Fibroblast of skin of left biceps (primary cell): ENCODE measurements at places on chromosomes 13 and 19.

DNA sequence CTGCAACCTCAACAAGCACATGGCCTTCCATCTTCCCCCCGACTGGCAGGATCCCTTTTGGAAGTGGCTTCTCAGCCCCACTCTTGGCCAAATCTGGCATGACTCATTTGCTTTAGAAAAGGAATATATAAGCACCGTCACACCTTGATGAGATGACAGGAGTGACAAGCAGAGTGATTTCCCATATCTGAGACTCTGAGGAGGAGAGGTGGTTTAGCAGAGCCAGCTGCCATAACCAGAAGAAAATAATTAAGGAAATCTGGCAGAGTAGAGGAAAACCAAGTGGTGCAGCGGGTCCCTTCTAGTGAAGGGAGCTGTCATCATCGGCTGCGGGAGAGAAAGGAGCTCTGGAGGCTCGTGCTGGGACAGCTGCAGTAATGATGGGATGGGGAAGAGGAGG, 27.5 kb upstream of the KCTD15 start:
- DNase-seq: no peak

GRCh38 chr13:114059946-114060860, 72.2 kb downstream of the RASA3 start:
- no peak for DNase-seq

GRCh38 chr13:85910962-85911361, 111.7 kb upstream of the SLITRK6 start:
- no peak for DNase-seq

DNA sequence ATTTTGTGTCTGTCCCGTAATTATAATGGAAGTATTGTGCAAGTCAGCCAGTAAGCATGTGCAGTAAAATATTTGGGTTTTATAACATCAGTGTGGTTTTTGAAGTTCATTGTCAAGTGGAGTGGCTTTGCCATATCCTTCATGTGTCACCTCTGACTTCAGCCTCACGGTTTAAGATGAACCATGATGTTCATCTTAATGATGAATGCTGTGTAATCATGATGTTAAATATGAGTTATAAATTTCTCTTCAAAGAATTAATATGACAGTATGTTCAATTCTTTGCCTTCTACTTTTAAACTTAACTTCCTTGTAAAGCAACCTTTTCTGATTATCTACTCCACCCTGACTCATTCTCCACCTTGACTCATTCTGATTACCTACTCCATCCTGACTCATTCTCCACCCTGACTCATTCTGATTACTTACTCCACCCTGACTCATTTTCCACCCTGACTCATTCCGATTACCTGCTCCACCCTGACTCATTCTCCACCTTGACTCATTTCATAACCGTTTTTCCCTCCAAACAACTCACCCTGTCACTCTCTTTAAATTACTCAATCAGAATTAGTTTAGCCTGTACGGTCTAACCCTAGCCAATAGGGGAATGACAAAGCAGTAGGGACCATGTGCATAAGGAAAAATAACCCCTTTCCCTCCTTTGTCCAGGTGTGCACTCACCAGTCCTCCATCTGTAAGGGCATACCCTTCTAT, 50.3 kb upstream of the ANKRD10 start:
- no peak for DNase-seq

GRCh38 chr13:111971891-111972780, 94.8 kb upstream of the SOX1 start:
- DNase-seq: no peak

DNA sequence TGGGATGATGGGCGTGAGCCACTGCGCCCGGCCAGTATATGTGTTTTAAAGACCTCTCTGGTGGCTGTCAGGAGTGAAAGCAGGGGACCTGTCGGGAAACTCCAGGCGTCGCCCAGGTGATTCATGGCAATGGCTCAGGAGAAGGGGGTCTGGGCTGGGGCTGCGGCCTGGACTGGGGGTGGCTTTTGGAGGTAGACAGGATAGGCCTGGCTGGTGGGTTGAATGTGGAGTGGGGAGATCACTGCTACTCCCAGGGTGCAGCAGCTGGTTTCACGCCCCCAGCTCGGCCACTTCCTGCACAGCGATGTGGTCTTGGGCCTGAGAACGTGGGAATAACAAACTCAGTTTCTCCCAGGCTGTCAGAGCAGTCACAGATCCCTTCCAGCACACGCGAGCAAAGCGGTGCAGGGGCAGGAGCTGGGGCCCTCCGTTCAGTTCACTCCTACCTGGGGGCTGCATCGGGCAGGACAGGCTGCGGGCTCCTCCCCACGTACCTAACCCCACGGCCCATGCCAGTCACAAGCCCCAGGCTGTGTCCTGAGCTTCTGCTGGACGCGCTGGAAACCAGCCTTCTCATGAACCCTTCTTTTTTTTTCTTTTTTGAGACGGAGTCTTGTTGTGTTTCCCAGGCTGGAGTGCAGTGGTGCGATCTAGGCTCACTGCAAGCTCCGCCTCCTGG, 18.9 kb downstream of the KDM4B start:
- DNase-seq: no peak

- peak; percentile 67 for DNase-seq
Measured at GRCh38 chr13:80037505-80037888, 303.4 kb downstream of the SPRY2 start.

DNA sequence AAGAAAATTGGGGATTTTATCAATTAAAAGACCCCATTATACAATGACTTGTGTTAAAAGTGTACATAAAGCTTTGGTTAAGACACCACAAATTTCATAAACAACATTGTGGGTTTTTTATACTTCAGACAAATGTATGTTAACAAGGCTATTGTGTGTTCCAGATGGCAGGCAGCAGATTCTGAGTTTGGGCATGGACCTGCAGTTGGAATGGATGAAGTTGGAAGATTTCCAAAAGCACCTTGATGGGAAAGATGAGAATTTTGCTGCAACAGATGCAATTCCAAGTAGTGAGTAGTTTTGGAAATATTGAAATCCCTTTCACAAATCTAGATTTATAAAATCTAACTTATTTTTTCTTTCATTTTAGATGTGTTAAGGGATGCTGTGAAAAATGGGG, 25.4 kb downstream of the MPHOSPH8 start:
- DNase-seq: no peak

- no peak for DNase-seq
Measured at GRCh38 chr13:32381539-32381938, 46.4 kb downstream of the N4BP2L1 start.

- DNase-seq: peak; percentile 47
Measured at GRCh38 chr19:30513082-30513411, 140.9 kb downstream of the ZNF536 start.

DNA sequence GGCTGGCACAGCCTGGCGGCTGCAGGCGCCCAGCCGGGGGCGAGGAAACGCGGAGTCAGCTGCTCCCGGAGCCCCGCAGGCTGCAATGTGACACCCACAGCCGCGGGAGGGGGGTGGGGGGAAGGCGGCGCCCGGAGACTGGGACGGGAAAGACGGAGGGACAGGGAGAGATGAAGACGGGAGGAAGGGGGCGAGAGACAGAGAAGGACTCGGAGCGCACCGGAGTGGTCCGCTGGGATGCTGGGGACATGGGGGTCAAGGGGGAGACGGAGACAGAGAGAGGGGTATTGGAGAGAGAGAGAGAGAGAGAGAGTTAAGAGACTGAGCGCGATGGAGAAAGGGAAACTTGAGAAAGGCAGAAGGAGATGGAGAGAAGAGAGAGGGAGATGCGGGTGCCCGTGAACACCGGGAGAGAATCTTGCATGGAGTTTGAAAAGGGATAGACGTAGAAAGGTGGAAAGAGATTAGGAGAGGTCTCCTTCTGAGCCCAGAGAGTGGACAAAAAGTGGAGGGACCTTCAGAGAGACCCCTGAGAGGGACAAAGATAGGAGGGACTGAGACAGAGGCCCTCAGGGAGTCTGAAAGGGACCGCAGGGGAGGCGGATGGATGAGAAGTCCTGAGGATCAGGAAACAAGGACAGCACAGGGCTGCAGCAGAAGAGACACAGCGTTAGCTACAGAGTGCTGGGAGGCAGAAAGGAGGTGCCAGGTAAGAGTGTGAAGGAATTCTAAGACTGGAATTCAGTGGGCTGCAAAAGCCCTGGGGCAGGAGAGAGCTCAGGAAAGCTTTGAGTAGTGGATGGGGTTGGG, 1.0 kb downstream of the SCN1B start:
- DNase-seq: no peak

DNA sequence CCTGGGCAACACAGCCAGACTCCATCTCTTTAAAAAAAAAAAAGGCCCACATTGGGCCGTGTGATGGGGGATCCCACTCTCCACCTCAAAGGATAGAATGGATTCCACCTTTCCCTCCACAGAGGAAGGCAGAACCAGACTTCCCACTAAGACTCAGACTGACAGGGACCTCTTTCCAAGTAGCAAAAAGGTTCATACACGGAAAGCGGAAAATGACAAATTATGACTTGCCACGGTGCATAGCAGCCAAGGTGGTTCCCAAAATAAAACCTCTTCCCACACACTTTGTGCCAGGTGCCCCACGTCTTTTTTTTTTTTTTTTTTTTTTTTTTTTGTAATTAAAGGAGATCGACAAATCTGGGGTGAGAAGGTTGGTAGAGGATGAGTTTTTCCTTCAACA, 14.4 kb upstream of the TTYH1 start:
- DNase-seq: no peak

DNA sequence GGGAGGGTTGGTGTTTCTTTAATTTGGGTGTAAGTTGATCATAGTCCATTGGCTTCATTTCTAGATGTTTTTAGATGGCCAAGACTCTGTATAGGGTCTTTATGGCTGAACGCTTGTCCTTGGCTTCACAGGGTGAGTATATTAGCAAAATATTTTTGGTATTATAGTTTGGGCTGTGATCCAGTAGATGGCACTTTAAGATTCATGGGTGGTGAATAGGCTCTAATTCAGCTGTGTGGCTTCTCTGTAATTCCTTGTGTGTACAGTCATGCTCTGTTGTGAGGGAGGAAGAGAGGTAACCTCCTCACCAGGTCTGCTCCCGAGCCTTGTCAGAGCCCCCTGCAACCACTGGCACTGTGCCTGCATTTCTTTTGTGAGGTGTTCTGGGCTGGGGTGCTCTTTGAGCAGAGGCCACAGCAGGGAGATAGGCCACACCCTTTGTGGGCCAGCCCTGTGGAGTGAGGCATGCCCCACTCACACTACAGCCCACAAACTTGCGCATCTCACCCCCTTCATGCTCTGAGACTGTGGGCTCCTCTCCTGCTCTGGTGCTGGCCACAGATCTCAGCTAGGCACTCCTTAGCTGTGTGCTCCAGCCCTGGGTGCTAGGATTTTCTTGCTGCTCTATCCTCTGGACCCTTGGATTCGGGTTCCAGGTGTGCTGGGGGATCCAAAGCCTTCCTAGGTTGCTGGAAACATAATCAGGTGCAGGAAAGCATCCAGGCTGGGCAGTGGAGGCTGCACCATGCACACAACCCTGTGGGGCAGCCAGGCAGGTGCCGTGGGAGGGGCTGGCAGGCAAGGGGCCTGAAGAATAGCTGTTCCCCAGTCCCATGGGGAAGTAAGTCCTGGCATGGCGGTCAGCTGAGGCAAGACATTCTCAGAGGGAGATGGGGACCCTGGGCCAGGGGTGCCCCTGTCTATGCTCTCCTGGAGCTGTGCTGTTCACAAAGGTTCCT, 193.9 kb downstream of the GPC5 start:
- DNase-seq: no peak
